Dermis blood vessel endothelial cell (primary cell): ENCODE measurements at places on chromosomes 4 and X. TPM values are rescaled to one million over a fixed set of nuclear protein-coding genes. Genes with fewer than 3 reads are reported as not detected.

DNA sequence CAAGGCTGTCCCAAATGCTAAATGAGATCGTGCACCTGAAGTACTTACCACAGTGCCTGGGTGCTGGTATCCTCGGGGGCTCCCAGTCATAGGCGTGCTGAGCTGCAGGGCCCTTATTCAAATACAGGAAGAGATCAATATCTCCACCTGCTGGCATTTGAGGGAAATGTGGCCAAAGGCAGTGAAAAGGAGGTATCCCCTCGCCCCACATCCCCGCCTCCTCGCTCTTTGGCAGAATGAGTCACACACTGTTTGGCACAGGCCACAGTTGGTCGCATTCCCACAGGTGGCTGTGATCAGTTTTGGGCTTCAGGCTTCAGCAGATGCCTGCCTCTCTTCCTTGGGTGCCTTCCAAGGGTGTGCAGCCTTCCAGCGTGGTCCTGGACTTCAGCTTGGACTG lies 28.4 kb downstream of the ZNF185 start:
- peak; percentile 77 for DNase-seq

DNA sequence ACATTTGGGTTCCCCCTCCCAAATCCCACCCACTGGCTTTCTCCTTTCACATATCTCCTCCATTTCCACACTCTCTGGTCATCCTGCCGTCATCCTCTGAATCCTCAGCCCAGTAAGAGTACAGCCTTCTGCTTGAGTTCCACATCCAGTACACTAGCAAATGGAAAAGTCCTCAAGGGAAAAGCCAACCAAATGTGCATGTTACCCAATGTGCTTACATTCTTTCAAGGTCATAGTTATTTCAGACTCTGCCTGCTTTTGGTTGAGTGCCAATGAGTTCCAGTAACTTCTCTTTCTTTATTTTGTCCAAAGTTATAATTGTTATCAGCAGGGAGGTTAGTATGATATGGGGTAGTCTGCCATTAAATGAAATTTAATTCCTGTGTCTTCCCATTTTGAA lies 78.1 kb downstream of the SRPX start:
- no peak for DNase-seq

DNA sequence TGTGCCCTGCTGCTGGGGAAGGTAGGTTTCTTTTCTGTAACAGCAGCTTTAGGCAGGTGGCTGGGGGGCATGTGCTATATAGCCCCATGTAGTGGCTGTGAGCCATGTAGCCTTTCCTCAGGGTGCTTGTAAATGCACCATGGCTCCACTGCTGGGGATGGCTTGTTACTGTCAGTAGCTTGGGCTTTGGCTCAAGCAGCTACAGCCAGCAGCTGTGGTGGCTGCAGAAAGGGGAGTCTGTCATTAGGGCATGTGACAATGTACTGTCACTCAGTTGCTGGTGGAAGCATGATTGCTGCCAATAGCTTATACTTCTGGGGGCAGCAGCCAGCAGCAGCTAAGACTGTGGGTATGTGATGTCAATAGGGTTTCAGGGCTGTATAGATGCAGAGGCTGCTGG lies 33.9 kb upstream of the DDIT4L start:
- no peak for DNase-seq

DNA sequence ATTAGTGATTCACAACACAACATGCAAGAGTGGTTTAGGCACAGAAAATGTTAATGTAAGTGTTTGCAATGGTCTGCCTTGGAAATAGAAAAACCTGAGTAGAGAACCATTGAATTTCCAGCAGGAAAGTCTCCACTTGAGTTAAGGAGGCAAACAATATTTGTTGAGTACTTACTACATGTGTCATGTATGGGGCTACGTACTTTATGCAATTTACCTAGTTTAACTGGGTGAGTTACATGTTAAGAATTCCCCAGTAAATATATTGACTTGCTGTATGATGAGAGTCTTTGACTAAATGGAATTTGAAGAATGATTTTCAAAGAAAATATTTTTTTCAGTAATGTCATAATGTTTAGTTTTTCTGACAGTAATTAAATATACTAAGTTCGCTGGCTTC lies 7.8 kb upstream of the NPNT start:
- no peak for DNase-seq

- no peak for DNase-seq
Observed at GRCh38 chrX:39581411-39581810, 516.3 kb downstream of the BCOR start.

DNA sequence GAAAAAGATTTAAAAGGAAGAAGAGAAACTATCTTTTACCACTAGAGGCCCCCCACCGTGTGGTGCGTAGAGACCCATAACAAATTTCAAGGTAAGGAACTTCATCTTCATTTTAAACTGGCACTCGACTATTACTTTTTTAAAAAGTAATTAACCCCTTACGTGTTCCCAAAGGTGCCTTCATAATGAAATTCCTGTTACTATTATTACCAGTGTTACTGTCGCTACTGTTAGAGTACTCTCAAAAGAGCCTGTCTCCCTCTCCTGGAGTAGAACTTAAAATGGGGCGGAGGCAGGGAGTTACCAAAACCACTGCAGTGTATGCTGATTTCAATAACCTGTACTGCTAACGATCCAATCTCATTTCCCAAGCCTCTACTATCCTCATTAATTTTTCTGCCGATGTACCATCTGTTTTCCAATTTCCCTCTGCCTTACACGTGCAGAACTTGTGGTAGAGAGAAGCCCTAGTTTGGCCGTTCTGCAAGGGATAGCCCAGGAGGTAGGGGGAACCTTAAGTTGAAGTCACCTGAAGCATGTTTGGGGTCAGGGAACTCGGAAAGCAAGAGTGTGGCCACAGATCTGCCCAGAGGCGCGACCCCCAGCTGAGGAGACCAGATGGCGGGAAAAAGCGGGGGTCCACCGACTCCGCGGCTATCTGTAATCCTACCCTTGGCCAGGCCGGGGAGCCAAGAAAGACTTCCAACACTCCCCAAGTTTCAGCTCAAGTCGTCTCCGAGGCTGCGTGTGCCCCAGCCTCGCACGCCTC lies 720 bp upstream of the STK26 start:
- DNase-seq: peak; percentile 8

DNA sequence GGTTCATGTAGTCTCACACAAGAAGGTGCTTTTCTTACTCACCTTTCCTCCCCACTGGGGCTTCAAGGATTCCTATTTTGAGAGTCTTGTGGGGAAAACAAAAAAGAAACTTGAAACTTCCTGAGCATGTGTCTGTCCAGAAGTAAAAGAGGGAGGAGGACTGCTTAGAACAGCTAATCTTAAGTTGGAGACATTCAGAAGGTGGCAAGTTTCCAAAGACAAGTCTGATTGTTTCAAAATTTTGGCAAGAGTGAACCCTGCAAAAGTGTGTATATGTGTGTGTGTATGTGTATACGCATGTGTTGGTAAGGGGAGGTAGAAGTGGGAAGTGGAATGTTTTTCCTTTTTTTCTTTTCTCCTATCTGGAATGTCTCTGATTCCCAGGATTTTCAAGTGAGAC lies 189.0 kb upstream of the FRMPD4 start:
- peak; percentile 10 for DNase-seq

DNA sequence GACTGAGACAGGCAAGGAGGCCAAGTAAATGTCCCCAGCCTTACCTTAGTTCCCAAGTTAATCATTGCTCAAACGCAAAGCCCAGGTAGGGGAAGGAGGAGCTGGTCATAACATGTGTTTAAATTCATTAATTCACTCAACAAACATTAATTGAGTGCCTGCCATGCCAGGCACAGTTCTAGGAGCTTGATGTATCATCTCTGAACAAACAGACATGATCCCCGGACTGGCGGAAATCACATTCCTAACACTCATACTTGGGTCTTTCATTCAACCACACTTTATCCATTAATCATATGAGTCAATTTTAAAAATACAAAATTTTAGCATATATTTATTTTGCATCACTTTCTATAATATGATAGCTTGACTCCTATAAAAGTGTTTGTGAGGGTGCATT lies 335.3 kb upstream of the NOCT start:
- DNase-seq: no peak

DNA sequence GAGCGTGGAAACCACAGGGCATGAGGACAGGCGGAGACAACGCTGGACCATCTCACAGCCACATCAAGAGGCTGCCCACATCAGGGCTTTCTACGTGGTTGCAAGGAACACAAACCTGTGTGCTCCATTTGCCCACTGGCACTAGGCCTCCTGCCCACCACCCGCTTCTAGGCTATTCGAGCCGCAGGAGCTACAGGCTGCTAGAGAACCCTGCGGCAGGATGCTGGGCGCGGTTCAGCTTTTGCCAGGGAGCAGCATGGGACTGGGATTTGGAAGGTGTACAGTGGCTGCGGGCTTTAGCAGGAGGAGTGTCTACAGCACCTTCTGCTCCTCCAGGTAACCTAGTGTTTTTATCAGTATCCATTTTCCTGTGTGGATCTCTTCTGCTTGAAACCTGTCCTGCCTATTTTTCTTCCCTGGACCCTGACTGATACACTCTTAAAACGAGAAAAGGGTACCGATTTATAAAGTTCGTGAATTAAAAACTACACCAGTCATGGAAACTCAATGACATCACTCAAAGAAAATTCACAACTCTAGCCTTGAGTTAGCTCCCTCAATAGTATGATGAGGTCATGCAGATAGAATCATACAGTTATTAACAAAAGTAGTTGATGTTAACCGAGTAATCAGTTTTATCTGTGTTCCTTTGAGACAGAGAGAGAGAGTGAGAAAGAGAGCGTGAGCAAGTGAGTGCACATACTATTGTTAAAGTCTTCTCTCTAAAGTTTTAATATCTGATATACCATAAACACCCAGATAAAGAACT lies 12.8 kb downstream of the NOP14 start:
- DNase-seq: no peak

- peak; percentile 36 for DNase-seq
Observed at GRCh38 chr4:147799986-147800555, 68.2 kb downstream of the ARHGAP10 start.

LPAR4 gene
- 0.09 TPM in 1 of 2 replicates, not detected in the other for total RNA-seq

GRCh38 chrX:46876901-46877300 lies 35.3 kb upstream of the JADE3 start:
- no peak for DNase-seq

GRCh38 chrX:1529756-1530155 lies 7.2 kb downstream of the P2RY8 start:
- no peak for DNase-seq

IL15 gene
- total RNA-seq: 2.0 and 2.7 TPM in 2 replicates

- DNase-seq: no peak
Observed at GRCh38 chrX:47502316-47503125, 19.5 kb upstream of the ZNF41 start.

GRCh38 chr4:55538531-55538930 lies 8.2 kb downstream of the CLOCK start:
- no peak for DNase-seq

HMX1 gene
- total RNA-seq: not detected in 2 replicates

GRCh38 chr4:71494539-71494938 lies 155.7 kb downstream of the SLC4A4 start:
- DNase-seq: no peak

DNA sequence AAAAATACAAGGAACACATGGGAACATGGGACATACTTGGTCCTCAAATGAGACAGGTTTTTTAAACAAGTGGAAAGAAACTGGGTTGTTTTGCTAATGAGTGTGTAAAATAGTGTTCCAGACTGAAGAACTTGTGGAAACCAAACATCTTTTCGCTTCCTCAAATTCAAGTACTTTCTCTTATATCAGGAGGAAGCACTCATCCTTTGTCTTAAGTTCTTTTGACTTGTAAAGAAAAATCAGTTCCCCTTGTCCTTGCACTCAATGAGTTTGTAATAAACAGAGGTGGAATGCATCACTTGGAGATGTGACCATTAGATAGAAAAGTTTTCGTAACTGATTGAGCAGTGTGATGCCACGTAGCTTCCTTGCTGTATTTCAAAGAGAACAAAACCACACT lies 101.1 kb downstream of the PHOX2B start:
- DNase-seq: no peak

GRCh38 chr4:167779280-167779679 lies 313.1 kb upstream of the ANXA10 start:
- DNase-seq: no peak

- DNase-seq: no peak
Observed at GRCh38 chr4:111360906-111361305, 738.0 kb upstream of the PITX2 start.

GRCh38 chr4:10584042-10584441 lies 100.5 kb downstream of the CLNK start:
- peak; percentile 50 for DNase-seq

NHS gene
- total RNA-seq: 0.14 and 0.17 TPM in 2 replicates

DNA sequence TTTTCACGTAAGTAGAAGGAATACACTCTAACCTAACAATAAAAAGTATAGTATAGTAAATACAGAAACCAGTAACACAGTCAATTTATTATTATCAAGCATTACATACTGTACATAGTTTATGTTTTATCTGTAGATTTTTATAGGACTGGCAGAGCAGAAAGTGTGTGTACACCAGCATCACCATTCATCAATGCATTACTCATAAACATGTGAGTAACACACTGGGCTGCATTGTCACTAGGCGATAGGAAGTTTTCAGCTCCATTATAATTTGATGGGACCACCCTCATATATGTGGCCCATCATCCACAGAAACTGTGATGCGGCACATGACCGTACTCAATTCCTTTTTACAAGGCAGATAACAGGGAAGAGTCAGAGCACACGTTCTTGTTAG lies 137.8 kb upstream of the RBPJ start:
- DNase-seq: no peak

DNA sequence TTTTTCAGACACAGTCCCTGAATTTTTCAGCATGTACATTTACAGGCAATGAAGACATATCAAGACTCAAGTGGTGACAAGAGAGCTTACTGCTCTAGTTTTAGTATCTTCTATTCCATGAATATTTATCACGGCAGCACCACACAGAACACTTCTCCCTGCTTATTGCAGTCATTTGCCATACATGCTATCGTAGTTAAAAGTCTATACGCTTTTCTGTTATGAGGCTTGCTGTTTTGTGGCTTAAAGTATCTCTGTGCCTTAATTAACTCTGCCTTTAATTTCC lies 65.4 kb upstream of the GK2 start:
- DNase-seq: no peak

ZXDB gene
- 12.9 and 14.5 TPM in 2 replicates for total RNA-seq

UCP1 gene
- total RNA-seq: not detected in 2 replicates

MTTP gene
- 0.23 TPM in 1 of 2 replicates, not detected in the other for total RNA-seq
